ENCODE measurements at places on chromosomes 1 and 21.
A peak's percentile ranks its signal among the peaks of the same experiment; 100 is the strongest.

DNA sequence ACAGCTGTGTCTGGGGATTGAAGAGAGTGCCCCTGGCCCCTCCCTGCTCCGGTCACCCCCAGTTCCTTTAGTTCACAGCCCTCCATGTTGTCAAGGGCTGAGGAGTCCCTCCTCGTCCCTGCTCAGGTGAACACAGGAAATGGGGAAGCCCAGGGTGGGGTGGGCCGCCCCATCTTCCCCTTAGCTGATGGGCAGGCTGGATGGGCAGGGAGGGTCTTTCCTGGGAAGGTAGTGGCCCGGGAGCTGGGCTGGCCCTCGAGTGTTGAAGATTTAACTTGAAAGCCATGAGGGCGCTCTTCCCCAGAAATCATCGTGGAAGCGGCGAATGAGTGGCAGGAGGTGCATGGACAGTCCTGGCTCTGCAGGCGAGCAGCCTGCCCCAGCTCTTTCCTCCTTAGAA is 18.3 kb upstream of the NPHP4 start:
- no peak for DNase-seq

DNA sequence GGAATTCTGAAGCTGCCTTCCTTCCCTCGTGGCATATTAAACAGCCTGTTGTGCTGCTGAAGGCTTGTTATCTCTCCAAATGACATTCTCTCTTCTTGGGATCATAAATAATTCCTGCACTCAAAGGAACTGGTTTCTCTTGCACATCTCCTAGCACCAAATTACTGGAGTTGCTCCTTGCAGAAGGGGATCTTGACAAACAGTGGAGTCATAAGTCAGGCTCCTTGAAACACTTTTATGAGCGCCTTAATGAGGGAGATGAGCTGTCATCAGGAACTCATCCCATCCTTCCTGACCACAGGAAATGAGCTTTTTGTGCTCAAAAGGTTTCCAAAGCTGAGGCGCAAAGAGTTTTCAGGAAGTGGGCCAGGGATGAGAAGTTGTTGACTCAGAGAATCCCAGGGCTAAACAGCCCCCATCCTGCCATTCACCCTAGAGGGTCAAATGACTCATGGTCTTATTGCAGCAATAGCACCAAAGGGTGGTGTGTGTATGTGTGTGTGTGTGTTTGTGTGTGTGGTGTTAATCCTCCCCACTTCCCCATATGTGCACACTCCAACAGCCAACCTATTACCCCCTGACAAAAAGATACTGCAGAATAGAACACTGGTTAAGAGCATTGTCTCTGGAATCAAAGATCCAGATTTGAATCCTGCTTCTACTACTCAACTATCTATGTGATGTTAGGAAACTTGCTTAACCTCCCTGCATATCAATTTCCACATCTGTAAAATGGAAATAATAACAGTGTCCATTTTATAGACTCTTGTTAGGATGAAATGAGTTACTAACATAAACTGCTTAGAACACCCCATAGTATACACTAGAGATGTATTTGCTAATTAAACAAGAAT is 2.8 kb upstream of the PHC2 start:
- peak; percentile 52 for DNase-seq

DNA sequence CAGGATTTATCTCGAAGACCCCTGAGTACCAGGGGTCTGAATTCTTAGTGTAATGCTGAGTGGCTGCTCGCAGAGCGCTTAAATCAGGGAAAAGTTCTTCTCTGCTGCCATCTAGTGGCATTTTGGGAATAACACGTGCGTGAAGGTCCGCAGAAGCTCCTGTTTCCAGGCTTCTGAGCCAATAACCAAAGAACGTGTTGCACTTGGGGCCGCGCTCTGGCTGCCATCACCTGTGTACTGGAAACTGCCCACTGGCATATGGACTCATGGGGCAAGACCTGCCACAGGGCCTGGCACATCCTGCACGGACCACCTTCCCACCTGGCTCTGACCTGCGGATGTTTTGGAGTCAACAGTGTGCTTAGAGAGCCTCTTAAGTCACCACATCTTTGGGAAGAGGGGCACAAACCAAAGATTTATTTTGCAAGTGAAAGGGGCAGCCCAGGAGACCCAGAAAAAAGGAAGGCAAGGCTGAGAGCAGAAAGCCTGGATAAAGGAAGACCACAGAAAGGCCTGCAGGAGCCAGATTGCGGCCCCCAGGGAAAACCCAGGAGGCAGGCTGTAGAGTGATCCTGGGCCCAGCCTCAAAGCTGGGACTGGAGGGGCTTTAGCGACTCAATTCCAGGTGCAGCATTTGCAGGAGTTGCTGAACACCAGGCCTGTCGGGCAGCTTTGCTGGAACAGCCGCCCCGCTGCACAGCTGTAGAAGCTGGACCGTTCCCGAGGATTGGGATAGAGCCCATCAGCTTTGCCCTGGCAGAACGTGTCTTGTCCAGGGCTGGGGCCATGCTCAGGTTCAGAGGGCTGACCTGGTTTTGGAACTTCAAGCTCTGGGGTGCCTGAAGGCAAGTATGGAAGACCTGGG is 13.0 kb downstream of the CHIT1 start:
- DNase-seq = peak; percentile 80

DNA sequence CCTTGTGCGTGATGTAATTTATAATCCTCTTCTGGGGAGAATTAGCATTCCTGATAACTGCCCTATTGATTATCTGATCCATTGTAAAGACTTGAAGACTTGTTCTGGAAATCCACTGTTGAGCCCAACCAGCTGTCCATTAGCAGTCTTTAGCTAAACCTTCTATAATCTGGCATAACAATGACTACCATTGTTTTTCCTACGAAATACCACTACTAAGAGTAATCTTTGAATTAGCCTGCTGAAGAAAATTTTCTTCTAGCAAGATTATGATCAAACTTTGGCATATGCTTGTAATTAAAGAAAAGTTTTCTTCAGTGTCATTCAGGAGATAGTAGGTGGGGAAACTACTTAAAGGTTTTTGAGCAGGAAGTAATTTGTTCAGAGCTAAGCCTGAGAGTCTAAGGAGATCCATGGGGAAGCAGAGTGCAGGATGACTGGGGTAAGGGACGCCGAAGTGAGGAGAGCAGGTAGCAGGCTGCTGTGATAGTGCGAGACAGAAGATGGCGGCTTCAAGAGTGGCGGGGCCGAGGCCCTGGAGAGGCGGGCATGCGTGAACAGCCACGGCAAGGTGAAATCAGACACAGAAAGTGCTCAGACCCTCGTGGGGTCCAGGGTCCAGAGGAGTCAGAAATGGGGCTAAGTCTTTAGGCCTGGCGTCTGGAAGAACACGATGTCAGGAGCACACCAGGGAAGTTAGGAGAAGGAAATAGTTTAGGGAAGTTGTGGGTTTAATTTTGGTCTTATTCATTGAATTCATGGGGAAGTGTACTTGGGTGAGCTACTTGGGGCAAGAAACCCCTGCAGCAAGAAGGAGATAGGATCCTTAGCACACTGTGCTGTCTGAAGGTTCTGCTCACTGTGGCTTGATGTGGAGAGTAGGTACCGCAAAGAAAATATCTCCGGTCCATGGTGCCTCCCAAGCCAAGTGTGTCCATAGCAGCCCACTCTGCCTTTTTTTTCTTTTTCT is 112.6 kb upstream of the ADAR start:
- DNase-seq = peak; percentile 22

GRCh38 chr21:24007592-24007991 is 1599.7 kb downstream of the MRPL39 start:
- no peak for DNase-seq

DNA sequence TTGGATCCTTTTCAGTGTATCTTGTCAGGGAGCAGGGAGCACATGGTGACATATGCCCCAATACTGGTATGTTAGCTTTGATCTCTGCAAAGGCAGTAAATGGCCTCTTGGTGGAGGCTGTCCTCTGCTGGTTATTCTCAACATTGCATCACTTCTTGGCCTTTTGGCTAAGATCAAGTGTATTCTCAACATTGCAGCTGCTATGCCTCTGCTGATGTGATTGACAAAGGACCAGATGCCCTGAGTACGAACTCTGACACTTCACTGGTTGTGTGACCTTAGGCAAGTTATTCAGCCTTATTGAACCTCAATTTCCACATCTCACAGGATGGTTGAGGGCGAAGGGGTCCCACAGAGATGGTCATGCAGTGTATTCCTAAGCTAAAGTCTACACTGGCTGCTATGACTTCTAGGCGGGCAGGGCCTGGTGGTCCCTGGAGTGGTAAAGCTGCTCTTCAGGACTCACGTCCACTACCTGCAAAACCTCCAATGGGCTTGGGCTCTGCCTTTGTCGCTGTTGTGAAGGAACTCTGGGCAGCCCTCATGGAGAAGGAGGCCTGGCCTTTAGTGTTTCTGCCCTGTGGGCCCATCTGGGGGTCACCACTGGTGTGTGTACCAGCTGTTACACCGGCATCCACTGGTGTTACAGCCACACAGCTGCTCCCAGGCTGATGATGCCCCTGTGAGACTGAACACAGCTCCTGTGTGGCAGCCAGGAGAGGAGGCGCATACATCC is 64.8 kb downstream of the DNTTIP2 start:
- peak; percentile 90 for DNase-seq

GRCh38 chr1:229479660-229480399 is 28.3 kb downstream of the NUP133 start:
- DNase-seq = peak; percentile 16

GRCh38 chr1:35807614-35808449 is at the start of gene AGO4:
Gene AGO4 (plus strand): TSS chr1:35808016. CDS start chr1:35808417, 401 bp downstream.
- peak; percentile 52 for DNase-seq

GRCh38 chr1:175503538-175503937 is 239.9 kb downstream of the TNR start:
- DNase-seq = no peak

GRCh38 chr1:113303267-113303666 is 87.0 kb upstream of the MAGI3 start:
- no peak for DNase-seq

DNA sequence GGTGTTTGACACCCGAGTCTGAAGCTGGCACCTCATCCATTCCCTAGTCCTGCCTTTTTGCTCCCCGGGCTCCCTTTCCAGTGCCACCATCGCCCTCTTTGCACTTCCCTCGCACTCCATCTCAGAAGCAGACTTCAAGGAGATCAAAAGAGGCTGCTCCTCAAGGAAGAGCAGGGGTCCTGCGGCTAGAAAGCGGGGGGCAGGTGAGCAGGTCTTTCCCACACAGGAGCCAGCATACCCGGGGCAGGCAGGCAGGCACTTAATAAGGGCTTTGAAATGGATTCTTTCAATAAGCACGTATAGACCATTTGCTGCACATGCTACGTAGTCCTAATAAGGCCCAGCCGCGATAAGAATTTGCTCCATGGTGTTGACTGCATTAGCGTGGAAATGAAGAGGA is 125.9 kb upstream of the PROX1 start:
- DNase-seq = no peak

- no peak for DNase-seq
These were observed 41.9 kb downstream of the AHDC1 start for GRCh38 chr1:27562021-27562420.

DNA sequence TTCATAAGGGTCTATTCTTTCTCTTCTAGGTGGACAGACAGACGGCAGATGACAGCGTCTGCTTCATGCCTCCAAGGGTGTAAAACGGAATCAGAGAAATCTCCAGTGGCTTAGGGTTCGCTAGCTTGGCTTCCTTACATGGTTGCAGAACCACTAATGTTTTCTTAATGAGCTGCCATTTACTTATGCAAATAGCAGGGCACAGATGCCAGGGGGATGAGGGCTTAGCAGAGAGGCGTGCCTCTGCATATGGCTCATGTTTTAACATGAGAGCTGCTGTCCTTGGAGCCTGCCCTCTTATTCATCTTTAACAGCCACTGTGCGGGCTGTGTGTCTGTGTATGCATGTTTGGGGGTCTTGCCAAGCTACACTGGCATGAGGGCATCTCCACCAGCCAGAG is 119.6 kb downstream of the IER5 start:
- no peak for DNase-seq

GRCh38 chr1:32289256-32289655 is 2.6 kb upstream of the HDAC1 start:
- DNase-seq = no peak

GRCh38 chr1:6465461-6466005 is 440 bp downstream of the TNFRSF25 start:
- peak; percentile 39 for DNase-seq

GRCh38 chr1:74356493-74356892 is 121.3 kb downstream of the TNNI3K start:
- no peak for DNase-seq

GRCh38 chr1:9371391-9371935 is 78.8 kb downstream of the SPSB1 start:
- no peak for DNase-seq

DNA sequence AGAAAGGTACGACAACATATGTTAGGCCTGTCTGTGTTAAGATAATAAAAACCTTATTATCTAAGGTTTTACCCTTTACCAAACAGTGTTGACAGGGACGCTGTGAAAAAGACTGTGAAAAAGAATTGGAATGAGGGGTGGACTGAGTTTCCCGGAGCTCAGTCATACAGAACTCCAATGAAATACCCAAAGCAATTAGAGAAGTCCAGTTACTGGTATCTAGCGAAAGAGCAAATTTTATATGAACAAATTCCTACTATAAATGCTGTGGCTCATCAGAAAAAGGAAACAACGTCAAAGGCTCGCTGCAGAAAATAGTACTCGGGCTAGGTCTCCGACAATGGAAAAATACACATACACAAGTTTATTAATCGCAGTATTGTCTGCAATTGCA is 708 bp upstream of the RBBP5 start:
- DNase-seq = no peak

- DNase-seq = no peak
These were observed 78.8 kb upstream of the IPO9 start for GRCh38 chr1:201750120-201750519.

GRCh38 chr1:240743705-240744104 is 131.8 kb upstream of the GREM2 start:
- no peak for DNase-seq

DNA sequence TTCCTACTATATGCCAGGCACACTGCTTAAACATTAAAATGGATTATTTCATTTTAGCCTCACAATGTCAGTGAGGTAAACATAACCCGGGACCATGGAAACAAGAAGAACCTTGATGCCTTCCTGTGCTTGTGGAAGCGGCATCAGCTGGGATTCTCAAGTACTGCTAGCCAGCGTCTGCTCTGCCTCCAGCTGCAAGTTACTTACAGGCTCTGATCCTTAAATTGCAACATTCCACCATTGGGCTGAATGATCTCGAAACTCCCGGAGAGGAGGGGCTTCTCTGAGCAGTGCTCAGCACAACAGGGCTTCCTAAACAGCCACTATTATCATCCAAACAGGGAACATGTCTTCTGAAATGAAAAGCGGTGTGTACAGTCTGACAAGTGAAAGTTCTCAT is 6.7 kb upstream of the MAN1C1 start:
- DNase-seq = no peak

GRCh38 chr1:160629286-160630210 is 17.3 kb downstream of the SLAMF1 start:
- no peak for DNase-seq

GRCh38 chr1:3134381-3135072 is 65.5 kb downstream of the PRDM16 start:
- no peak for DNase-seq

- DNase-seq = no peak
These were observed 148.9 kb upstream of the IRF2BP2 start for GRCh38 chr1:234758851-234759250.

- DNase-seq = no peak
These were observed 3.8 kb upstream of the NPHP4 start for GRCh38 chr1:5995871-5996630.

DNA sequence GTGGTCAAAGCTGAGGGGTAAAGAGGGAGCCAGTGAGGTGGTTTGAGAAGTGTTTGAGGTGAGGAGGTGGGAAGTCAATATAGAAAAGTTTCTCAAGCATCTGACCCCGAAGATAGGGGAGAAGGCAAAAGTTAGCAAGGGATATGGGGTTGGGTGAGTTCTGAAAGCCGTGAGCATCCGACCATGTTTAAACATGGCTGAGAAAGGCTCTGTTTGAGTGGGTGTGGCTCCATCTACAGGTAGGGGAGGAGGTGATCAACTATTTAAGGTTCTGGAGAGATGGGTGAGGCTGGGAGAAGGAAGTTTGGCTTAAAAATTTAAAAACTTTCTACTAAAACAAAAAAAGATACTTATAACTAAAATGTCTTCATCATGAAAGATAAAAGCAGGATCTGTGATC is 273.8 kb downstream of the KCNJ6 start:
- peak; percentile 28 for DNase-seq

All from hematopoietic multipotent progenitor cell treated with erythropoietin and hydrocortisone succinate and interleukin-3 and kit ligand, for 6 days (in vitro differentiated cells).